ENCODE measurements at places on chromosomes 3 and 15.

DNA sequence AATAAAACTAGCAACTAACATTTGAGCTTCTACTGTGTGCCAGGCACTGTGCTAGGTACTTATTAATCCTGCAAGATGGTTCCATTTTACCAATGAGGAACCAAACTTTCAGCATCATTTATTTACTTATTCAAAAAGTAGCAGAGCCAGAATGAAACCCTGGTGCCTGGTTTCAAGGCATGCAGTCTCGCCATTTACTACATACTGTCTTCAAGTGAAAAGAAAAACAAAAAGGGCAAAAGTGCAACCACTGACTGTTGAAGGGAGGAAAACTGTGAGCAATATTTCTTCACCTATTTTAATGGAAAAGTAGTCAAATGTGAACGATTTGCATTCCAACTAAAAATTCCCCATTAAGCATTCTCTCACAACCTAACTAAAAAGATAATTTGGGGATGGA is 8.7 kb downstream of the DCUN1D1 start:
- DNase-seq, result no peak

- no peak for DNase-seq
Measured at GRCh38 chr3:134606033-134607025, 44.5 kb downstream of the KY start.

DNA sequence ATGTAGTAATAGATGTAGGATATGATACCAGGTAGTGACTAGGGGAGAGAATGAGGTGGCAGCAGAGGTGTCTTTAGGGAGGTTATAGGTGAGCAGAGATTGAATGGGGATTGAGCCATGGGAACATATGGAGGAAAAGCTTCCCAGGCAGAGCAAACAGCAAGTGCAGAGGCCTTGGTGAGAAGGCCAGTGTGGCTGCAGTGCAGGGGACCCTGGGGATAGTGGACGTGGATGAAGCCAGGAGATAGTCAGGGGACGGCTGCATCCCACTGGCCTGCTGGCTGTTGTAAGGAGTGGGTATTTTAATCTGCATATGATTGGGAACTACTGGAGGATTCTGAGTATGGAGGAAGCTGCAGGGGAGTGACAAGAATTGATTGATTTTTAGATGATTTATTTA is 62.7 kb upstream of the TRAK1 start:
- DNase-seq, result no peak

DNA sequence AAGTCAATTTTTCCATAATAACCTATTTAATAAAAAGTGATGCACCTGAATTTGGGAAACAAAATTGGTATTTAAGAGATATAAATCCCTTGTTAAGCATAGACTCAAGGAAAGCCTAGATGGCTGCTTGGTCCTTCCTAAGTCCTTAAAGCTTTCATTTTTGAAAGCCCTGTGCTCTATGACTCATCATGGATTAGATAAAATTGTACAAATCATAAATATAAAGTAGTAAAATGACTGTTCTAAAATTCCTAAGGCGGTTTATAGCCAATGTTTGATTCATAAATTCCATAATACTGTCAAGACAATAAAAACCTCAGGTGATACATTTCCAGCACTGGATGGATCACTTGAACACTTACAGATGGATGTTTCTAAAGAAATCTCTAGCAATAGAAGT is 730.8 kb upstream of the EPHA6 start:
- DNase-seq, result no peak

DNA sequence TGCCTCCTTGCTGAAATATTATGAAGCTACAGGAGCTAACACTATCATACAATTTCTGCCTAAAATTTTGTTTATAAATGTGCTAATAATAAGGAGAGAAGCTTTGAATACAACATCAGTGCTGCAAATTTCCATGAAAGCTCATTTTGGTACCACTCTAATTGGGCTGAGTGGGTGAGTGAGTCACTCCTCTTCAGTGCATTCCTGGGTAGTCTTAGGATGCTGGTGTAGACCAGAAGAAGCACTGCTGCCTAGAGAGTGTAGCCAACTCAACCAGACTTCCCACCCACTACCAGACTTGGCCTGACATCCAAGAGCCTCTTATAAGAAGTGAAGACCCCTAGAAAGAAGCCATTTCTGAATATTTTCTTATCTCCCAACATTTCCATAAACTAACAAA is 32.5 kb upstream of the CCDC54 start:
- no peak for DNase-seq

DNA sequence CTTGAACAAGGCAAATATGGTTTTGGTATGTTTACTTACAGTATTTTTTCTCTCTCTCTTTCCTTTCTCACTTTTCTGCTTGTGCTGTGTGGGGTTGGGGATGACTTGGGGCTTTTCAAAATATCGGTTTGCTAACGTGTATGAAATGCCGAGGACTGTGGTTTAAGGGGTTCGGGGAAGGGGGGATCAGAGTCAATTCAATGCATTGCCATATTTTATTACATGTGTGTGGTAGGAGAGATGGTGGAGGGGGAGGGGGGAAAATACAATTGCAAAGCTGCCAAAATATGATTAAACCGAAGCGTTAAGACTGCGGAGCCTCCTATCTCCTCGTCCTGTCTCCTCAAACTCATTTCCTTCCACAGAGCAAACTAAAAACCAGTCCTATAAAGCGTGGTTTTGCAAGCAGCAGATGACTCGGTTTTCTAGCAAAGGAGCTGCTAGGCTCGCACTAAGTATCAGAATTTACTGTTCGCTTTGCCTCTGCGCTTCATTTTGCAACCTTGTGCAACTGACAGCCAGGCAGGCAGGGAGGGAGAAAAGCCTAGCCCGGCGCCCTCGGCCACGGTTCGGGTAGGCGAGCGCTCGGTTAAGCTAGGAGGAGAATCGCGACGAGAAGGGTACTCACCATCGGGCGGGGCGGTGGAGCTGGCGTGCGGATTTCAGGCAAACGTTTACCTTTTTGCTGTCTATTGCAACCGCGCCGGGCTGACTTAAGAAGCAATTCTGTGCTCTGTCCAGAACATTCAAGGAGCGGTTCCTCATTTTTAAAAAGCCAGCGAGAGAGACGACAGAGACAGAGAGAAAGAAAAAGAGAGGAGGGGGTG is 4.0 kb upstream of the NR2F2 start:
- DNase-seq, result no peak

GRCh38 chr3:183202004-183202722 is 39.6 kb upstream of the LAMP3 start:
- DNase-seq, result no peak

- DNase-seq, result no peak
Measured at GRCh38 chr3:46549408-46549904, 16.6 kb downstream of the LRRC2 start.

- DNase-seq, result no peak
Measured at GRCh38 chr15:33960549-33960935, 7.8 kb upstream of the CHRM5 start.

- no peak for DNase-seq
Measured at GRCh38 chr3:141878817-141879216, 2.4 kb downstream of the ATP1B3 start.

GRCh38 chr3:145333931-145334330 is 827.1 kb downstream of the PLOD2 start:
- no peak for DNase-seq

DNA sequence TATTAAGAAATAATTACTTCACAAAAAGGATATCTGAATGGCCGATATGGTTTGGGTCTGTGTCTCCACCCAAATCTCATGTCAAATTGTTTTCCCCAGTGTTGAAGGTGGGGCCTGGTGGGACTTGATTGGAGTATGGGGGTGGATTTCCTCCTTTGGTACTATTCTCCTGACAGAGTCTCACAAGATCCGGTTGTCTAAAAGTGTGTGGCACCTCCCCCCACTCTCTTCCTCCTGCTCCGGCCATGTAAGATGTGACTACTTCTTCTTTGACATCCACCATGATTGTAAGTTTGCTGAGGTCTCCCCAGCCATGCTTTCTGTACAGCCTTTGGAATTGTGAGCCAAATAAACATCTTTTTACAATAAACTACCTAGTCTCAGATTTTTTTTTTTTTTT is 34.5 kb downstream of the ZBTB11 start:
- no peak for DNase-seq

GRCh38 chr3:114351123-114351821 is 57.4 kb downstream of the TIGIT start:
- DNase-seq, result no peak

- no peak for DNase-seq
Measured at GRCh38 chr3:122621112-122621511, 43.7 kb downstream of the PARP15 start.

DNA sequence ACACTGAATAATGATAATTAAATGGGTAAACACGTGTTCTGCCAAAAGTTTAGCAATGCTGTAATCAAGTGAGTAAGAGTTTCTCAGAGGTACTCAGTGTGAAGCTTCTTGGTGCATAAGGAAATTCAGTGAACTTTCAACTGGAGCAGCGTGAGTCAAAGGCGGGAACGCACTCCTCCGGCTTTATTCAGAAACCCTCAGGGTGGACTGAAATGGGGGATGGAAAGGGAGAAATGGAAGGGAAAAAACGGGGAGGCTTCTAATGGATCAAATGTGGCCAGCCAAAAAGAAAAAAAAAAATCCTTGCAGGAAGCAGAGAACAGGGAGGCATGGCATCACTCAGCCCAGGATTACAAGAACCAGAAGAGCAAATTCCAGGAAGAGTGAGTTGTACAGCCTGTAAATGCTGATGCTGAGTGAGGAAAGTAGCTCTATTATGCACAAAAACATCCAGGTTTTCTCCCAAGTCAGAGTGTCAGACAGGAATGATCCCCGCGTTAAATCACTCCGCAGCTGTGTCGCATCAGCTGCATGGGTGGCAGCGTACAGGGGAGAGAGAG is 85.3 kb downstream of the ASB7 start:
- no peak for DNase-seq

Measured in SK-N-DZ (cell line).